GM12865 (cell line): ENCODE measurements at places on chromosomes 2 and 18.

- no peak for DNase-seq
Observed at GRCh38 chr2:112162341-112162740, 24.2 kb downstream of the FBLN7 start.

GRCh38 chr2:240024766-240025165 lies 376 bp downstream of the NDUFA10 start:
- DNase-seq, result peak; percentile 24

- DNase-seq, result peak; percentile 67
Observed at GRCh38 chr2:230347659-230348305, 20.8 kb downstream of the SP140L start.

GRCh38 chr2:8710951-8711350 lies 29.1 kb downstream of the ID2 start:
- no peak for DNase-seq

GRCh38 chr2:226228080-226228479 lies 571.5 kb downstream of the IRS1 start:
- no peak for DNase-seq

DNA sequence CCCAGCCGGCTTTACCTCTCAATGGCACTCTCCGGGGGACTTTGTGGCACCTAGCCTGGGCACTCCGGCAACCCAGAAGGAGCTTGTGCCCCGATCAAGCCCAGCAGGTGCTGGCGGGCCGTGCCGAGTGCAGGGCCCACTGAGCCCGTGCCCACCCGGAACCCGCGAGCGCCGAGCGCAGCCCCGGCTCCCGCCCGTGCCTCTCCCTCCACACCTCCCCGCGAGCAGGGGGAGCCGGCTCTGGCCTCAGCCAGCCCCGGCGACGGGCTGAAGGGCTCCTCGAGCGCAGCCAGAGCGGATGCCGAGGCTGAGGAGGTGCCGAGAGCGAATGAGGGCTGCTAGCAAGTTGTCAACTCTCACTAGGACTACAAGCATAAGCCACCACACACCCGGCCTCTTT lies 136.9 kb downstream of the COMMD1 start:
- DNase-seq, result no peak

DNA sequence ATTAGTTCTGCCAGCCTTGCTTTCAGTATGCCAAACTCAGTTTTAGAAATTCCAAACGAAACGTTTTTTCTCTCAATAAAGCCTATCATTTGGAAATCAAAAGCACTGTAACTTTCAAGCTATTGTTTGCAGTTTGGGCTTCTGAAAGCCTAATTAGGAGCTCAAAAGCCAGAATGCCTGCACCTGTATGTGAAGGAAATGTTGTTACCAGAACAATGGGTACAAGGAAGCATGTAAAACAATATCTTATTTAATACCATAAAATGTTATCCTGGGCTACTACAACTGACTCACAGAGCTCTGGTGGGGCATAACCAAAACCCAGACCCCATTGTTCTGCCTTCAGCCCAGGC lies 12.6 kb upstream of the GULP1 start:
- DNase-seq, result no peak

DNA sequence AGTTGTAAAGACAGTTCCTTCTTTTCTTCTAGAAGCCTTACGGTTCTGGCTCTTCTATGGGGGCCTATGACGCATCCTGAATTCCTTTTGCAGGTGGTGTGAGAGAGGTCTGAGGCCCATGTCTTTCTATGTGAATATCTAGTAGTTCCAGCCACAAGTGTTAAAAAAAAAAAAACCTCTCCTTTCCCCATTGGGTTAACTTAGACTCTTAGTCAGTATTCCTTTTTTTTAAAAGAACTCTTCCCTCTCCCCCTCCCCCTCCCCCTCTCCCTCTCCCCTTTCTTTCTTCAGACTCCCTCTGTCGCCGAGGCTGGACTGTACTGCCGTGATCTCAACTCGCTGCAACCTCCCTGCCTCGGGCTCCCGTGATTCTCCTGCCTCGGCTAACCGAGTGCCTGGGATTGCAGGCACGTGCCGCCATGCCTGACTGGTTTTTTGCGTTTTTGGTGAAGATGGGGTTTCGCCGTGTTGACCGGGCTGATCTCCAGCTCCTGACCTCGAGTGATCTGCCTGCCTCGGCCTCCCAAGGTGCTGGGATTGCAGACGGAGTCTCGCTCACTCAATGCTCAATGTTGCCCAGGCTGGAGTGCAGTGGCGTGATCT lies 11.4 kb upstream of the CIDEA start:
- no peak for DNase-seq

DNA sequence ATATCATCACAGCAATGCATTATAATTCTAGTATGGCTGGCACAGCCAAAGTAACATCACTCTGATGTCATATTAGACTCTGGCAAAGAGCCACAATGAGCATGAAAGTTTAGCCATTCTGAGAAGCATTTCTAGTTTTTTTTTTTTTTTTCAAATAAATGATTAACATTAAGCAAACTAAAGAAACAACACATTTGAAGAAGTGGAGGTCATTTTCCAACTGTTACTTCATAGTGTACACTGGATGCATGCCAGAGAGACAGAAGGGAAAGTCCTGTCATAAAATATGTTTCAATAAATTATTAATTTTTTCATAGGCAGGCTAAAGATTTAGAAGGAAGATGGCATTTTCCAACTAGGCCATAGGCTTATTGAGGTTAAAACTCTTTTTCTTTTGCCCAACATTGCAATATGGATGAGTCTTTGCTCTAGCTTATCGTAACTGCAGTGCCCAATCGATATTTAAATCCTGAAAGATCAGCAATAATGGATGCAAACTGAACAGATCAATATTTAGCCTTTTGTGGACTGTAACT lies 1630.4 kb upstream of the ACVR2A start:
- DNase-seq, result no peak

- no peak for DNase-seq
Observed at GRCh38 chr2:202758604-202759003, 113.0 kb downstream of the ICA1L start.

- no peak for DNase-seq
Observed at GRCh38 chr18:48129621-48130082, 199.2 kb upstream of the SMAD2 start.

DNA sequence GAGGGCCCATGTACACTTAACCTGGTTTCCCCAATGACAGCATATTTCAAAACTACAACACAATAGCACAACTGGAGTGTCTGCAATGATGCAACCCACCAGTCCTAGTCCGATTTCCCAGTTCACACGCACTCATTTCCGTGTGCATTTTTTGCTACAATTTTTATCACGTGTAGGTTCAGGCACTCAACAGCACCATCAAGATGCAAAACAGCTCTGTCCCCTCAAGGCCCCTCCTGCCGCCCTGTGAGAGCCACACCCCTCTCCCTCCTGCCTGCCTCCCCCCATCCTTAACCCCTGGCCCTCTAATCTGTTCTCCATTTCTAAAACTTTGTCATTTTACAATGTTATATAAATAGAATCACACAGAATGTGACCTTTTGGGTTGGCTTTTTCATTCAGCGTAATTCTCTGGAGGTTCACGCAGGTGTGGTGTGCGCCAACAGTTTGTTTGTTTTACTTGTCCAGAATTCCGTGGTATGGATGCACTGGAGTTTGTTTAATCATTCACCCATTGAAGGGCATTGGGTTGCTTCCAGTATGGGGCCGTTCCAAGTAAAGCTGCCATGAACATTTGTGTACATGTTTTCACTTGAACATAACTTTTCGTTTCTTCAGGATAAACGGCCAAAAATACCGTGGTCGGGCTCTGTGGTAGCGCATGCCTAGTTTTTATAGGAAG lies 8.4 kb downstream of the KCNIP3 start:
- DNase-seq, result no peak

DNA sequence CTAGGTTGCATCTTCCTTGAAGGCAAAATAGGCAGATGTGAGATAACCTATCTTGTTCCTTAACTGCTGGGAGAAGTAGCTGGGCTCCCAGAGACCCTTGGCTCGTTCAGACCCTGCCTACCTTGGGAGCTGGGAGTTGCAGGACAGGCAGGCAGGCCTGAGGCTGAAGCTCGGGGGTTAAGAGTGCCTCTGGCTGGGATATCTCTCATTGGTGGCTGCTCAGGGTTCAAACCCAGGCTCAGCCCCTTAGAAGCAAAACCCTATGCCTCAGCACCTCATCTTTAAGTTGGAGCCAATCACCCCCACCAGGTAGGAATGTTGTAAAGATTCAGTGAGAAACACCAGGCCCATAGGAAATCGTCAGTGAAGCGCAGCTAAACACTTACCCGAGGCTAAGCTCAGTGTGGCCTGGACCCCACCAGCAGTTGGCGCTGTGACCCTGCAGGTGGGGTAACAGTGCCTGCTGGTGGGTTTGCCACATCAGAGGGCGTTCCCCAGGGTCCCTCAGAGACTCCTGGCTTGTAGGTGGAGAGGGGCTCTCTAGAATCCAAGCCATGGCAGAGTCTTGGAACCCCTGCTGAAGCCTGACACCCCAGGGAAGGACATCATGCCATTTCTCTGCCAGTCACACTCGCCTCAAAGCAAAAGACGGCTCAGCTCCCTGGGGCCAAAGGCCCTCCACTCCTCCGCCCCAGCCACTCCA lies 54.6 kb upstream of the GPR17 start:
- peak; percentile 62 for DNase-seq

DNA sequence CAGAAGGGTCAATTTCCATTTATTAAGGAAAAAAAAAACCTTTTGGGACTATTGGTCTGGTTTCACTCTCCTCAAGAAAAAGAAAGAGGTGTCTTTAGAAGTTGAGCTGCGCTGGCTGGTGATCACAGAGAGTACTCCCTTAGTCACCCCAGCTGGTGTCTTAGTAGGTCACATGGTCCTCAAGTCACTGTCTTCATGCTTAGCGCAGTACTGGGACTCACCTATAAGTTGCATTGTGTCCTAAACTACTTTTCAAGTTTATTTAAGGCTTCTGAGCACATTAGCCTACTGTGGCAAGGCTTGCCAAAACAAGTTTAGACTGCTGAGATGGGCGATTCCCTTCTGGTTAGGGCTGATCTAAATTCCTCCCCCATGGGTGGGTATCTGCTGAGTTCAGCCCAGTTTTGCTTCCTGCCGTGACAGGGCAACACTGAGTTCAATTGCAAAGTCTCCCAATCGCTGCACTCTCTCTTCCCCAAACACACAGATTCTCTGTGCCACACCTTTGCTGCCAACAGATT lies 824.9 kb upstream of the CRIM1 start:
- DNase-seq, result no peak

DNA sequence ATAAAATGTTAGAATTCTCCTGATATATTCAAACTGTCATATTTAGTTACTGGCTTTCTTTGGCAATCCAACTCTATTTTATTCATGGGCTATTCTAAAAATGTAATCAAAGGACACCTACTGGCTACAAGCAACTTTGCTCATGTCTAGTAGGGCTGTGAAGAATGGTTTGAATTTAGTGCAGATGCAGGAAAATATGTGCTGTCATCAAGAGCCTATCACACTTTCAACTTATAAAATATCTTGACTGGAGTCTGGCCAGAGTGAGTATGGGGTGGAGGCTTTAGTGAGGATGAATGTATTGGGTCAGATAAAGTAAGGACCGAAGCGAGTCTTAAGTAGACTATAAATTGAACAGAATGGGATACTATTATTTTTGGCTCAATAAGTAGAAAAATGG lies 343.4 kb upstream of the SPRED2 start:
- no peak for DNase-seq

GRCh38 chr2:170814533-170815230 lies 2.0 kb upstream of the GAD1 start:
- no peak for DNase-seq

DNA sequence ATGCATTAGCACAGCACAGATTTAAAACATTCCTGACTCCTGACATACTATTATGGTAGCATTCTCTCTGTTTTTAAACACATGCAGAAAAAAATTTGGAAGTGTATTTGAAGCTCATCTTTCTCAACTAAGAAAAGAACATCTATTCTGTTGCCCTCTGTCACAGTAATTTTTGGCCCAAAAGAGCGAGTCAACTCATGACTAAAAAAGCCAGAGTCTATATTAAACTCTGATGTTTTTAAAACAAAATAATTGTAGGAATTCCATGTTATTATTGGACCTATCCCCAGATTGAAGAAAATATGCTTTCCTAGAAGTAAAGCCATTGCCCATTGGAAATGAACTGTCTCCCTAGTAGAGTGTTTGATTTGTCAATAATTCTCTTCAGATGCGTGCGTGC lies 96.7 kb downstream of the CRIM1 start:
- DNase-seq, result no peak

- no peak for DNase-seq
Observed at GRCh38 chr2:45895241-45895861, 243.9 kb downstream of the PRKCE start.

GRCh38 chr2:10933700-10934225 lies 22.0 kb downstream of the KCNF1 start:
- DNase-seq, result no peak

DNA sequence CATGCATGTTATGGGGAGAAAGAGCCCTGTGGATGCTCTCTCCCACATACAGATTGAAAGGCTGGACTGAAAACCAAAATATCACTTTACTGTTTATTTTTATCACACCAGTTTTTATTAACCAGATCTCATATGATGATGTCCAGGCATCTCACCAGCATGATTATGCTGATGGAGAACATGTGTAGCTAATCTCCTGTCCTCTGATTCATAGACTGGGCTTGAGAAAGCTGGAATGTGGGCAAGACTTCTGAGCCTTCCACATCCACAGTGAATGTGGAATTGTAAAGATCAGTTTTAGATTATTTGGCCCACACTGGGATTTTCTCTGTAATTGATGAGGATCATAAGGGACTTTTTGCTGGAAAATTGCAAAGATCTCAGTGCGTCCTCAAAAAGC lies 137.9 kb downstream of the ICOS start:
- no peak for DNase-seq

GRCh38 chr18:67402543-67402942 lies 114.0 kb downstream of the DSEL start:
- no peak for DNase-seq

- peak; percentile 26 for DNase-seq
Observed at GRCh38 chr2:120222186-120223033, 790 bp downstream of the TMEM185B start.

DNA sequence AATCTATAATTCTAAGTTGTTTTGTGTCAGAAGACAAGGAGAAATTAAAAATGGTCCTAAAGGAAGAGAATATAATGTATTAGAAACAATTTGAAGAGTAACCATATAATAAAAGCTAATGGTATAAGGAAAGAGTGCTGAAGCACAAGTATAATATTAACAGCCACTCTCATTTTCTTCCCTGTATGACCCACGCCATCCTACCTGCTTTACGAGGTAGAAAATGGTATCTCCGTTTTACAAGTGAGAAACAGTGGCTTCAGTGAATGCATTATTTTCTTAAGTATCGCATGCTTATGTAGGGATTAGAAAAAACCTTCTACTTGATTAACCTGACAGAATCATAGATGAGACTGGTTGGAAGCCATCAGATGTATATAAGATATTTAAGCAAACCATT lies 266.2 kb downstream of the CCDC102B start:
- DNase-seq, result no peak

DNA sequence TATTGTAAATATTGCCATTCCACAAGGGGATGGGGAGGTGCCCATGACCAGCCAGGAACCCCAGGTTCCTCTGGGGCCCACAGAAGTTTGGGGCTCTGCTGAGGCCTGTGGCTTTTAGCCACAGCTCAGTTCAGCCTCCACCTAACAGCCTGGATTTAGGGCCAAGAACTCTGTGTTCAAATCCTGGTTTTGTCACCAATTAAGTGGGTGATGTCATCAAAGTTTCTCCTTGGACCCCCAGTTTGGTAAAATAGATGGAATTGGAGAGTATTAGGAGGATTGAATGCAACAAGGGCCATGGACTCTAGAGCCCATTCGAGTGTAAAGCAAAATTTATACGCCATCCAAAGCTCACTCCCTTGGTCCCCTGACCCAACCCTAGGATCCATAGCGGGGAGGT lies 3.2 kb upstream of the FEV start:
- DNase-seq, result no peak
